Mesendoderm (in vitro differentiated cells): ENCODE measurements at places on chromosomes 1 and 21.

DNA sequence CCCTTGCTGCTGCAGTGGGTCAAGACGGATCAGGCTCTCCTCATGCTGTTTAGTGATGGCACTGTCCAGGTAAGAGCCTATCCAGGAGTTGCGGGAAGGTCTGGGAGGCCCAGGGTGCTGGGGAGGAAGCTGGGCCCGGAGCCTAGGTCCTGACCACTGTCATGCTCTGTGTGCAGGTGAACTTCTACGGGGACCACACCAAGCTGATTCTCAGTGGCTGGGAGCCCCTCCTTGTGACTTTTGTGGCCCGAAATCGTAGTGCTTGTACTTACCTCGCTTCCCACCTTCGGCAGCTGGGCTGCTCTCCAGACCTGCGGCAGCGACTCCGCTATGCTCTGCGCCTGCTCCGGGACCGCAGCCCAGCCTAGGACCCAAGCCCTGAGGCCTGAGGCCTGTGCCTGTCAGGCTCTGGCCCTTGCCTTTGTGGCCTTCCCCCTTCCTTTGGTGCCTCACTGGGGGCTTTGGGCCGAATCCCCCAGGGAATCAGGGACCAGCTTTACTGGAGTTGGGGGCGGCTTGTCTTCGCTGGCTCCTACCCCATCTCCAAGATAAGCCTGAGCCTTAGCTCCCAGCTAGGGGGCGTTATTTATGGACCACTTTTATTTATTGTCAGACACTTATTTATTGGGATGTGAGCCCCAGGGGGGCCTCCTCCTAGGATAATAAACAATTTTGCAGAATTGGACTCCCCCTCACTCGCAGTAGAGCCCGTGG is 1.7 kb downstream of the DYNLT4 start:
- H3K27me3 ChIP-seq = no peaks in the 10 kb centered on the region
- DNase-seq = no peak
- peaks cover 23% of the 10 kb centered on the region for H3K4me1 ChIP-seq
- no peak overlapping the region for H3K27ac ChIP-seq
- no peaks in the 10 kb centered on the region for H3K36me3 ChIP-seq

- no peak for DNase-seq
- H3K4me1 ChIP-seq = no peaks in the 10 kb centered on the region
- H3K36me3 ChIP-seq = no peaks in the 10 kb centered on the region
- H3K27ac ChIP-seq = no peak overlapping the region
- no peaks in the 10 kb centered on the region for H3K27me3 ChIP-seq
Measured at GRCh38 chr1:17161137-17161740, 42.0 kb upstream of the PADI2 start.

DNA sequence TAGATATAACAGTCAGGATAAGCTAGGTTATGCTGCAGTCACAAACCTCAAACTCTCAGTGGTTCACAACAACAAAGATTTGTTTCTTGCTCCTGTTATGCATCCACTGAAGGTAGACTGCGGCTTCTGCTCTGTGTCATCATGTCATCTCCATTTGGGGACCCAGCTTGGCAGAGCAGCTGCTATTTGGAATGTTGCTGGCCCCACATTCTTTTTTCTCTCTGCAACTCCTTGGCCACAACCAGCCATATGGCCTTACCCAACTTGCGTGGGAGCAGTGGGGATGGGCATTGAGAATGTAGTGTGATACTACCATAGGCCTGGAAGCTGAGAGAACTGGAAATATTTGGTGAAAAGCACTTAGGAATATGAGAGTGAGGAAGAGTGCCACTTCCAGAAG is 26.4 kb downstream of the AGO4 start:
- no peaks in the 10 kb centered on the region for H3K27me3 ChIP-seq
- no peak overlapping the region for H3K4me3 ChIP-seq
- H3K27ac ChIP-seq = no peak overlapping the region

- H3K4me1 ChIP-seq = peaks cover 4% of the 10 kb centered on the region
- H3K27me3 ChIP-seq = no peaks in the 10 kb centered on the region
- DNase-seq = no peak
- H3K36me3 ChIP-seq = no peaks in the 10 kb centered on the region
- H3K27ac ChIP-seq = no peak overlapping the region
- H3K4me3 ChIP-seq = peak overlapping the region; percentile 93
Measured at GRCh38 chr1:228108055-228108690, 926 bp downstream of the MRPL55 start.

DNA sequence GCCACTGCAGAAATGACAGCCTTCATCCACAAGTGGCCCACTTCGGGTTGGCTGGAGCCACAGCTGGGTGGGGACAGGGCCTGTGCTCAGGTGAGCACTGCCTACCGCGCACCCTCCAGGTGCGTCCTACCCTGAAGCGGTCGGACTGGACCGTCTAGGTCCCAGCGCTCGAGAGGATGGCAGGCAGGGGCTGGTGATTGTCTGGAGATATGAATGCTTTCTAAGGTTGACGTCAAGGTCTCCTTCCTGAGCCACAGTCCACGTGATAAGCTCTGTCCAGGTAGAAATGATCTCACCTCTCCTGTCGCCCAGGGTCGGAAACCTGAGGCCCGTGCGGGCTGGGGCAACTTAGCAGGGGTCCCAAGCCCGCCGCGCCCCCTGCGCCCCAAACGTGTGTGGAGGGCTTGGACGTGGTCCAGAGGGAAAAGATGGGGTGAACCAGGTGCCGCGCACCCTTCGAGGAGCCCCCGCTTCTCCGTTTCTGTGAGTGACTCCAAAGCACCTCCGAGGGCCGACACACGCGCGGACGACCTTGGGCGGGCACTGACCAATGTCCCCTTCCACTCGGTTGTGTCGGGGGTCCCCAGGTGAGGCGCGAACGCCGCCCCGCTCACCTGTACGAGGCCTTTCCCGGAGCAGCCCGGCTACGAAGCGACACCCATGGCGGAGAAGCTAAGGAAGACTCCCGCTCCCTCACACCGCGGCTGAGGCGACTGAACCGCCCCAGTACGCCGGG is 853 bp upstream of the DOP1B start:
- H3K27me3 ChIP-seq = no peaks in the 10 kb centered on the region
- H3K36me3 ChIP-seq = no peaks in the 10 kb centered on the region
- H3K4me1 ChIP-seq = no peaks in the 10 kb centered on the region

GRCh38 chr1:53590531-53591515 is 131.6 kb downstream of the DMRTB1 start:
- no peak overlapping the region for H3K27ac ChIP-seq
- DNase-seq = no peak
- H3K4me1 ChIP-seq = no peaks in the 10 kb centered on the region
- no peaks in the 10 kb centered on the region for H3K27me3 ChIP-seq
- H3K36me3 ChIP-seq = no peaks in the 10 kb centered on the region

DNA sequence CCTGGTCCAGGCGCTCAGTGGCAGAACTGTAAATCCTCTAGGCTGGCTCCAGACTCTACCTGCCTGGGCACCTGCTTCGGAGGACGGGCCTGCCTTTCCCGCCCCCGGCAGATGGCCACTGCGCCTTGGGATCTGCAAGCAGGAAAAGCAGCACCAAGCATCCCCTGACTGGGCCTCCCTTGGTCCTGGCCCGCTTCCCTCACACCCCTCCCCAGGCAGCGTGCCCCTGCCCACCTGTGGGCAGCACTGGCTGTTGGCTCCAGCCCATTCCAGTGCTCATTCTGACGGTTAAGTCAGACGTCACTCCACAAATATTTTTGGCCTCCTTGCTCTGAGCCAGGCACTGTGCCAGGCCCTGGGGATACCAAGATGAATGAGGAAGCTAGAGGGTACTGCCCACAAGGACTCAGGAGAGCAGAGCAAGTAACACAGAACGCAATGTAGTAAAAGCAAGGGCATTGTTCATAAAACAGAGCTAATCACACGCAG is 22.0 kb upstream of the BLACAT1 start:
- no peak for DNase-seq
- no peak overlapping the region for H3K4me3 ChIP-seq
- no peaks in the 10 kb centered on the region for H3K27me3 ChIP-seq
- H3K27ac ChIP-seq = no peak overlapping the region
- no peaks in the 10 kb centered on the region for H3K36me3 ChIP-seq

- no peak overlapping the region for H3K27ac ChIP-seq
- H3K27me3 ChIP-seq = no peaks in the 10 kb centered on the region
- DNase-seq = no peak
- no peaks in the 10 kb centered on the region for H3K36me3 ChIP-seq
- no peak overlapping the region for H3K4me3 ChIP-seq
- peaks cover 2% of the 10 kb centered on the region for H3K4me1 ChIP-seq
Measured at GRCh38 chr1:154485106-154485505, 16.9 kb upstream of the TDRD10 start.

DNA sequence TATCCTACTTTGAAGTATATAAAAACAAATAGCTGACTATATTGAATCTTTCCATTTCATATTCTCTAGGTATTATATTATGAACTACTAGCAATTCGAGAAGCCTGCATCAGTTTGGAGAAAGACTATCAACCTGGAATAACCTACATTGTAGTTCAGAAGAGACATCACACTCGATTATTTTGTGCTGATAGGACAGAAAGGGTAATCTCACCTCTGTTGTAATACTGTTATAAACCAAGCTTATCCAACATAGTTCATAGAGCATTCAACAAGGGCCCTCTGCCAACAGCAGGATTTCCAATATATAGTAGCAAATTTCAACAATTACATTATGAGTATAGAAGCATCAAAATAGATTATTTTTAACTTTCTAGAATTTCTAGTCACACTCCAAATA is 43.7 kb upstream of the TEKT2 start:
- no peak for DNase-seq
- no peak overlapping the region for H3K4me3 ChIP-seq
- H3K27me3 ChIP-seq = no peaks in the 10 kb centered on the region
- H3K27ac ChIP-seq = no peak overlapping the region
- H3K4me1 ChIP-seq = no peaks in the 10 kb centered on the region
- no peaks in the 10 kb centered on the region for H3K36me3 ChIP-seq

DNA sequence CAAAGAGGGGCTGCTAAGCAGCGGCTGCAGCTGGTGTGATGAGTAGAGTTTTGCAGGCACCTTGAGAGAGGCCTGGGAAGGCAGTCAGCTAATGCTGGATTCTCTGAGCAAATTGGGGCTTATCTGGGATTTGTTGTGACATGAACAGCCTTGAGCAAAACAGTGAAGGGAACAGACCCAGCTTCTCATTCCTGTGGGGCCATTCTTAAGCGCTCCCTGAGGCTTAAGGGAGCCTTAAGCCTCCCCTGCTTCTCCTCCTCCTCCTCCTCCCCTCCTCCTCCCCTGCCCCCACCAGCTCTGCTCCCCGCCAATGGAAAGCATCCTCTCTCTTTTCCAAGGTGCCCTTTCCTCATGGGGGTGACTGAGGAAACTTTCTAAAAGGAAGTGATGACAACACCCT is 21.3 kb downstream of the HMGCS2 start:
- no peaks in the 10 kb centered on the region for H3K4me1 ChIP-seq
- no peak overlapping the region for H3K27ac ChIP-seq
- H3K36me3 ChIP-seq = peaks cover 8% of the 10 kb centered on the region
- DNase-seq = peak; percentile 35
- H3K27me3 ChIP-seq = no peaks in the 10 kb centered on the region

DNA sequence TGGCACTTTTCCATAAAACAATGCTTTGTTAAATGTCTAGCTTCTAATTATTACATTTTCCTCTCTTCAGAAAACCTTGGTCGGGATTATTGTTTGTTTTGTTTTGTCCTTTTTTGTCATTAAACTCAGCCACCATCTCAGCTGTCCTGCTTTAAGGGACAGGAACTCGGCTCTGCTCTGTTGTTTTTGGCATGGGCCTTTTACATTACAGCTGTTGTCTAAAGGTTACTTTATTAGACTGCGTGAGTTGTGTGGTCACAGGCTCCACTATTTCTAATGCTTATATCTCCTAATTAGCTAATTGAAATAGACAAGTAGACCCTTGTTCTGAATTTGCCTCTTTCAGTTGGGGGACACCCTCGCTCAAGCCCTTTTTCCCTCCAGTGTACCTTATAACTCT is 1.6 kb downstream of the PALMD start:
- H3K27me3 ChIP-seq = no peaks in the 10 kb centered on the region
- H3K4me3 ChIP-seq = no peak overlapping the region
- DNase-seq = no peak
- no peak overlapping the region for H3K27ac ChIP-seq
- peaks cover 6% of the 10 kb centered on the region for H3K4me1 ChIP-seq

DNA sequence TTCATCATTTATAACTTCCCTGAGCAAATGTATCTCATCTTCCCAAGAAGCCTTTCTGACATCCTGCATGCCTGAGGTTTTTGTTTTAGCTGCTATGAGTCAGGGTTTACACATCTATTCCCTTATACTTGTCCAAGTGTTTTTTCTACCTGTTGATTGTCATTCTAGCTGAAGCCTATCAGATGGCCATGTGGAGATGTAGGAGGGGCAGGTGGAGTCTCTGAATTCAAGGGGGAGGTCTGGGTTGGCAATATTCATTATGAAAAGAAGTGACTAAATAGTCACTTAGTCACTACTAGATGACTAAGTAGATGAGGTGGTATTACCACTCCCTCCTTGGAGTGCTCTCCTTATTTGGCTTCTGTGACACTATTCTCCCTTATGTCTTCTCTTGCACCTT is 52.4 kb downstream of the XCL1 start:
- H3K27me3 ChIP-seq = no peaks in the 10 kb centered on the region
- no peak overlapping the region for H3K27ac ChIP-seq
- no peak overlapping the region for H3K4me3 ChIP-seq

GRCh38 chr1:235708390-235708962 is 58.9 kb upstream of the GNG4 start:
- no peak overlapping the region for H3K4me3 ChIP-seq
- no peaks in the 10 kb centered on the region for H3K36me3 ChIP-seq
- no peak overlapping the region for H3K27ac ChIP-seq
- no peaks in the 10 kb centered on the region for H3K4me1 ChIP-seq

GRCh38 chr21:30713766-30714165 is 4.8 kb downstream of the KRTAP21-3 start:
- no peak overlapping the region for H3K27ac ChIP-seq
- H3K36me3 ChIP-seq = no peaks in the 10 kb centered on the region
- DNase-seq = no peak
- H3K4me3 ChIP-seq = no peak overlapping the region
- no peaks in the 10 kb centered on the region for H3K4me1 ChIP-seq
- no peaks in the 10 kb centered on the region for H3K27me3 ChIP-seq

DNA sequence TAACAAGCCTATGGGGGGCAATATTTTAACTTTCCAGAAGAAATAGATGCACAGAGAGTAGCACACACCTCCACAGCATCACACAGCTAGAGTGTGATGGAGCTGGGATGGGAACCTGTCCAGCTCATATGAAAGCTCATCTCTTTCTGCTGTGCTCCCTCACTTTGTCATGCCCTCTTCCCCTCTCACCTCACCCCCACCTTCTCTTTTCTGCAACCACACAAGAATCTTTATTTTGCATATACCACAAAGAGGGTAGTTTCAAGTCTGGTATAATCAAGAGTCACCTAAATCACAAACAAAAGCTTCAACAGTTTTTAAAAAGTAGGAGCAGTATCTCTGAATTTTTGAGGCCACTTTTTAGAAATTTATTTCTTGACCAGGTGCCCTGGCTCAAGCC is 22.6 kb downstream of the FOXD2 start:
- no peak for DNase-seq
- no peaks in the 10 kb centered on the region for H3K27me3 ChIP-seq
- H3K4me3 ChIP-seq = no peak overlapping the region
- H3K36me3 ChIP-seq = no peaks in the 10 kb centered on the region
- H3K27ac ChIP-seq = no peak overlapping the region

GRCh38 chr1:201454608-201455007 is 14.4 kb downstream of the PHLDA3 start:
- H3K4me1 ChIP-seq = peaks cover 10% of the 10 kb centered on the region
- H3K4me3 ChIP-seq = no peak overlapping the region
- no peaks in the 10 kb centered on the region for H3K36me3 ChIP-seq
- H3K27me3 ChIP-seq = no peaks in the 10 kb centered on the region
- H3K27ac ChIP-seq = no peak overlapping the region
- DNase-seq = no peak

- H3K4me3 ChIP-seq = no peak overlapping the region
- H3K27me3 ChIP-seq = no peaks in the 10 kb centered on the region
- no peak overlapping the region for H3K27ac ChIP-seq
- DNase-seq = no peak
Measured at GRCh38 chr1:100528871-100529270, 9.1 kb upstream of the GPR88 start.
